ENCODE measurements at places on chromosomes 3 and 15. TPM values are rescaled to one million over a fixed set of nuclear protein-coding genes. Genes with fewer than 3 reads are reported as not detected.

CD200 gene
- 4.4 TPM for total RNA-seq

PRR23C gene
- total RNA-seq: not detected

GABRB3 gene
- 4.6 TPM for total RNA-seq

TRIM42 gene
- not detected for total RNA-seq

PRICKLE2 gene
- 96.7 TPM for total RNA-seq

NMNAT3 gene
- 24.6 TPM for total RNA-seq

LXN gene
- total RNA-seq: 8.6 TPM

PCLAF gene
- total RNA-seq: 1.1 TPM

MYLK gene
- total RNA-seq: 2,024 TPM

TRPM7 gene
- total RNA-seq: 43.2 TPM

UBA7 gene
- 28.5 TPM for total RNA-seq

PRR20G gene
- not detected for total RNA-seq

DNA sequence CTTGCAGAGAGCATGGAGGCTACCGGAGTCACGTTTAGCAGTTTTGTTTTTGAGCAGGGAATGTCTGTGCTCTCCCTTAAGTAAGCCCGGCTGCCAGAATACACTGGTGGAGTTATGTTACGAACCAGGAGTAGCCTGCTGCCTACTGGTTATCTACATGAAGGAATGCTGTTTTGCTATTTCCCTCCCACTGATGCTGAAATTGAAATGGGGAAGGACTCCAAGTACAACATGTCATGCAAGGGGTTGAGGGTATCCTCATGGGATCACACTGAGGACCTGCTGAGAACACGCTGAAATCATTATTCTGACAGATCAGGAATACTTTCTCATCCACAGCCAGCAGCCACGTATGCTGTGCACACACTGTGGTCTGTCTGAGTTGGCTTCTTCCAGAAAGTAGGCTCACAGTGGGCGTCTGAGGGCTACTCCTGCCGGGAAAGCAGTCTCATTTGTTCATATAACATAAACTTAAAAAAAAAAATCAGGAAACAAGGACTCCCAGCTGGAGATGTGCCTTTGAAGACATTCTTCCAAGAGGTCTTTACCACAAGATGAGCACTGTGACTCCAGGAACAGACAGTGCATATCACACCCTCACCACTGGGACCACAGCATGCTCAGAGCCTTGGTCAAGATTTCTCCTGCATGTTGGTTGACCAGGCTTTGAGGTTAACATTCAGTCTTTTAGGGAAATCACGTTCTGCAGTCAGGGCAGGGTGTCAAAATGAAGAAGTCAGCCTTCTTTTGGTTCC, 300.4 kb upstream of the RASGRP1 start:
- peak; percentile 81 for DNase-seq

DNA sequence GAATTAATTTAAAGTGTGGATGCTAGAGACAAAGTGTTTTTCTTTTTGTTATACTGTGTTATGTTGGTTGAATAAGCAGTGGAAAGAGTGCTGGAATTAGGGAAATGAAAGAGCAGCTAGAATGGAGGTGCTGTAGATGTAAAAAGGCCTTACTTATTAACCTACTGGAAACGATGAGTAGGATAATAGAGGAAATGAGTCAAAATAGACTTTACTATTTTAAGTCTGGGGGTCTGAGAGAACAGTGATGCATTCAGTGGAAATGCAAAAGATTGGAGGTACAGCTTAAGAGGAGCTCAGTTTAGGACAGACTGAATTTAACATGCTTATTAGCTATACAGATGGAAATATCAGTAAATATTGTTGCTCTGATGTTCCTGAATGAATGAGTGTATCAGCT, 674.0 kb downstream of the OTOL1 start:
- DNase-seq: no peak

GRCh38 chr3:171348121-171348520, 112.1 kb downstream of the TNIK start:
- no peak for DNase-seq

DNA sequence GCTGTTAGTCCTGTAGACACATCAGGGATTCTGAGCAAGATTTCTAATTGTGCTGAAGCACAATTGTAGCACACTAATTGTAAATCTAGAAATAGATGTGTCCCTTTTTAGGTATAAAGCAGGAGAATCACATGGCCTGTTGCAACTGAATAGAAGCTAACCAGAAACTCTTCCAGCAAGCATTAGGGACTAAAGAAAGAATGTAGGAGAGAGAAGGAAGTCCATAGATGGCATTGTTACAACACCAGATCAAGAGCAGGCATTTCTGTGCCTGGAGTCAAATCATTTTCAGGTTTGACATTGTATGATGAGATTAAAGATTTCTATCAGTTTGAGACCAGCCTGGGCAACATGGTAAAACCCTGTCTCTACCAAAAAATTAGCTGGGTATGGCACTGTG, 27.4 kb downstream of the CALML4 start:
- no peak for DNase-seq

DNA sequence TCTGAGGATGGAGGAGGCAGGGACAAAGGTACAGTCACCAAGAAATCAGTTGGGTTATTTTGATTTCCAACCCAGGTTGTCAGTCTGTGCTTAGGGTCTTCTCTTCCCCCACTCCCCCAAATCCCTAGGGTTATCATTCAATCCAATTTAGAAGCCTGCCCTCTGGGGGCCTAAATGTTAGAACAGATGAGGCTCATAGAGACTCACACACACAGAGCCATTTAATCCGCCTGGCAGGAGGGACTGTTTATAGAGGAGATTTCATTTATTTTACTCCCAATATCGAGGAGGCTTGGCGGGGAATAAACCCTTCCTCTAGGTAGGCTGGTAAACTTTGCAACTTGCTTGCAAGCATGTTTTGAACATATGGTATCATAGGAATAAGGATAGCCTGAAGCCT, 52.8 kb downstream of the RHCG start:
- DNase-seq: no peak

DNA sequence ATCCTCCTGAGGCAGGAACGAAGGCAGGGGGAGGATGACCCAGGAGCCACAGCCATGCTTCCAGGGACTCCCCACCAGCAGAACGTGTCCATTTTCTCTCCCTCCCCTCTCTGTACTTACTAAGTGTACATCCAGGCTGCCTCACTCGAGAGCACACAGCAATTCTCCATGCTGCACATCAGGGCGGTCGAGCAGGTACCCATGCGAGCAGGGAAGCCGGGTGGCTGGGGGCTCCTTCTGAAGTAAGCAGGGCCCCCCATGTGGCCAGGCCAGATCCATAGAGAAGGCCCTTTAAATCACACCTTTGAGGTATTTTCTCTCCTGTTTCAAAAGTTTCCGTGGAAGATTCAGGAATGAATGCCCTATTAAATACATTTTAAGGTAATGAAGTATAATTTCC, 41.2 kb upstream of the SLC6A11 start:
- DNase-seq: no peak

- no peak for DNase-seq
Observed at GRCh38 chr3:102081572-102082289, 232.4 kb downstream of the NFKBIZ start.

- no peak for DNase-seq
Observed at GRCh38 chr15:70280781-70281180, 183.1 kb upstream of the TLE3 start.

GRCh38 chr3:60760145-60760544, 491.1 kb downstream of the FHIT start:
- no peak for DNase-seq

- DNase-seq: no peak
Observed at GRCh38 chr3:81863756-81864155, 102.3 kb upstream of the GBE1 start.

DNA sequence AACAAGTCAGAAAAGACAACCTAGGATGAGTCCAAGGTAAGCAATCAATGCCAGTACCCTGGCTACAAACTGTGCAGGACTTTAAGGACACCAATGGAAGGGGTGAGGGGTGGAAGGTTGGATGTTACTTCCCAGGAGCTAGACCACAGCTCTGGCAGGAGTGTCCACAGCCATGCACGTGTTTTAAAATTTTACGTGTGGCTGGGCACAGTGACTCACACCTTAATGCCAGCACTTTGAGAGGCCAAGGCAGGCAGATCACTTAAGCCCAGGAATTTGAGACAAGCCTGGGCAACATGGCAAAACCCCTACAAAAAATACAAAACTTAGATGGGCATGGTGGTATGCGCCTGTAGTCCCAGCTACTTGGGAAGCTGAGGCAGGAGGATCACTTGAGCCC, 14.7 kb upstream of the HDC start:
- no peak for DNase-seq

DNA sequence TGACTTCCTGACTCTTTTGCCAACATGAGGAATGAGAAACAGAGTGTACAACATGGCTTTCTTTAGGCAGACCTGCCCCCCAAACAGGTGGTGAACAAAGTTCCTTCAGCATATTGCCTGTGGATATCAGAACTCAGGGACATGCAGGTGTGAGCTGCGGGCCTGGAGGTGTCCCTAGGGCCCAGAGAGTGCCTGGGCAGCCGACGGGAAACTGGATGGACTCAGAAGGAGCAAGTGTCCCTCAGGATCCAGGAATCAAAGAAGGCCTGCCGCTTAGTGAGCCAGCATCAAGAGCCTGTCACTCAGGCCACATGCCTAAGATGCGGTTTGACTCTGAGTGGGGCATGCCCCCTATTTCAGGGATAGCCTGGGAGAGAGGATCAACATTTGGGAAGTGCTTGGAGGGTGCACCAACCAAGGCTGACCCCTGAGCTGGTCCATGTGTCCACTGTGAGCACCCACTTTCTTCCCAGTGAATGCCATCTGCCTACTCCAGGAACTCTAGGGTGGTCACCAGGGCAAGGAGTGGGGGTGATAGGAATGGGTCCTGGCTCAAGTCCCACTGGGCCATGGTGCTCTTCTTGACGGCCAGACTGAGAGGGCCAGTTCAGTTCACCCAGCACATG, 16.1 kb upstream of the POLR2M start:
- DNase-seq: no peak

GRCh38 chr15:76139368-76140073, 79.7 kb downstream of the TMEM266 start:
- DNase-seq: no peak

DNA sequence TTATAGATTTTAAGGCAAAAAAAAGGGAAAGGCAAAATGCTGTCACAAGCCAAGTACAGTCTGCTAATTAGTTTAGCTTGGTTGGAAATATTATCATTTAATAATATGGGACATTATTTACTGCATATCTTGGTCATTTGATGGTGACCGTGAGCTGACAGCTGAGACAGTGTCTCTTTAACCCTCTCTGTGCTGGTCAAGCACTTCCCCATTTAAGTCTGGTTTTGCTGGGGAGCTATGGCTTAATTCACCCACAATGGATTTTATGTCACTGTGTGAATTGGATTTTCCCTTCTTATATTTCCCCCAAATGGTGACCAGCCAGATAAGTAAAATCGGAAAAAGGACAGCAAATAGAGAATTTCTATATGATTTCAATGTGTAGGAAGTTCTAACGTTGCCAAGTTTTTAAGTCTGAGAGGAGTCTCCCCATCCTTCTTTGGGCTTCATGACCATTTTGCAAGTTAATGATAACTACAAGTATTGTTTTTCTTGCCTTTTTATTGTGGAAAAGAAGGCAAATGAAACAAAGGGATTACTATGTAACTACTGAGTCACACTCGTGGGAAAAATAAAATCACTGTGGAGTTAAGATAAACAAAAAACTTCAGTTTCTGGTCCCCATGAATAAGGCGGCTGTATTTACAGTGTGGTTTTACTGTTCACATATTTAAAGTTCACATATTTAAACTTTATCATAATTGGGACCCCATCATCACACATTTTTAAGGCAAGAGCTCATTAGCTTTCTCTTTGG, 373.5 kb downstream of the NR2F2 start:
- DNase-seq: no peak

- no peak for DNase-seq
Observed at GRCh38 chr3:146037697-146038096, 123.3 kb downstream of the PLOD2 start.

GRCh38 chr15:83477808-83478537, 30.8 kb downstream of the SH3GL3 start:
- DNase-seq: no peak

DNA sequence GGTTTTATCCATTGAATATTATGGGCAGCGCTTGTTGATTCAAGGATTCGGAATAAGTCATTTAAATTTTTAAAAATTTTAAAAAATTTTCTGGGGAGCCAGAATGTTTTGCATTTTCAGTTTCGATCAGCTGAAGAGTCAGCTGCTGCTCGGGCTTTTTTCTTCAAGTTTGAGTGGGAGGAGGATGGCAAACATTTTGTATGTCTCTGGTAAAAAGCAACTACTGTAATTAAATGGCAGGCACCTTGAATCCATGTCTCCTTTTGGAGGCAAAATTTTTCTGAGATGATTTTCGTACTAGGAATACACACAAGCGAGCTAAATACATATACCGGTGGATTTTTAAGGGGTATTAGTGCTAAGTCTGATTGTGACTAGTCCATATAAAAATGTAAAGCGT, 612 bp downstream of the C3orf38 start:
- no peak for DNase-seq

DNA sequence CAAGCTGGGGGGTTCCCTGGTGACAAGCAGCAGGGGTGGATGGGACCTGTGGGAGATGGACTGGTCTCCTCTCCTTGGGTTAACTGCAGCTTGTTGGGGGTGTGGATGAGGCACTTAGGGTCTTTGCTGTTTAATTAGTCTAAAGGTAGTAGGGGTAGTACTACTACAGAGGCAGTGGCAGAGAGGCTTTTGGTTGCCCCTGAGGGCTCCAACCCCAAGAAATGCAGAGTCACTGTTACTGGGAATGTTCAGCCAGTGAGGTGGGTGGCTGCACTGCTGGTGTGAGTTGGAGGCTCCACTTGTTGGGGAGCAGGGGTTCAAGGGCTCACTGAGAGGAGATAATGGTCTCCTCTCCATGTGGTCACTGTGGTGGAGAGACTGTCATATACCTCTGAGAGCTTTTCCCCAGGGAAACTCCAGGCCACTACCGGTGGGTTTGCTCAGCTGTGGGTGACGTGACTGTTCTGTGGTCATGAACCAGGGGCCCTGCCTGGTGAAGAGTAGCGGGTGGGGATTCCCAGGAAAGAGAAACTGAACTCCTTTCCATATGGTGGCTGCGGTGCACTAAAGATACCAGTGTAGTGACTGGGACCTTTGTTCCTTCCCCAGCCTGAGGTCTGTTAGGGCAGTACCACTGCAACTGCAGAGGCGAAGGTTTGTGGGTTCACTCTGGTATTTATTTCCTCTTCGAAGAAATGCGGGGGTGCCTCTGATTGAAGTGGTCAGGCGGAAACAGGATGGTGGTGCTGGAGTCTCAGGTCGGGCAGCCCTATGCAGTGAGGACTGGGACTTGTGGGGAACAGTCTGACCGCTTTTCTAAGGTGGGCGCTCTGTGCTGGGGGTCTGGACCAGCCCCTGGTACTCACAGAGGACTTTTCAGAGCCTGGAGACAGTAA, 68.9 kb upstream of the TNFSF10 start:
- DNase-seq: no peak

- DNase-seq: no peak
Observed at GRCh38 chr3:125179143-125179883, 33.2 kb downstream of the SLC12A8 start.

DNA sequence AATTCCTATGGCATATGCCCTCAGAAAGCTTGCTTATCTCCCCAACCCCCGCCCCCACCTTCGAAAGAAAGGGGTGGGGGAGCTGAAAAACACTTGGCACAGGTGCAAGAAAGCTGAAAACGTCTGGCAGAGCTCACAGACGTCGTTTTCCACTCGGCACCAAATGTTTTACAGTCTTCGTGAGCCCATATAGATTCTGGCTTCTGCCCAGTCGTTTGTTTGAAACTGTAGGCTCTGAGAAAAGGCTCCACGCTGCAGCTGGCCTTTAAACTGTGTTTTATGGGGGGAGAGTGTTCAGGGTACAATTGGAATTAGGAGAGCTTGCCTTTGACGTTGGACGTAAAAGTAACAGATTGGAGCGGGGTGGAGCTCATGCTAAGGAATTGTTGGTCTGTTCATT, 130.3 kb downstream of the MDFIC2 start:
- no peak for DNase-seq

Measured in sigmoid colon (tissue), 7 donors.